Skeletal muscle cell (primary cell): ENCODE measurements at places on chromosomes 7 and 10.

DNA sequence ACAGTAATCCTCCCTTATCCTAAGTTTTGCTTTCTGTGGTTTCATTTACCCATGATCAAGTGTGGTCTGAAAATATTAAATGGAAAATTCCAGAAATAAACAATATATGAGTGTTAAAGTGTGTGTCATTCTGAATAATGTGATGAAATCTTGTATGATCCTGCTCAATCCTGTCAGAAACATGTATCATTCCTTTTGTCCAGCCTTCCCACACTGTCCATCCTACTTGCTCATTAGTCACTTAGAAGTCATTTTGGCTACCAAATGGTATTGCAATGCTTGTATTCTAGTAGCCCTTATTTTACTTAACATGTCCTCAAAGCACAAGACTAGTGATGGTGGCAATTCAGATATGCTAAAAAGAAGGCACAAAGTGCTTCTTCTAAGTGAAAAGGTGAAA lies 1211.2 kb upstream of the SORCS1 start:
- DNase-seq: peak; percentile 41

DNA sequence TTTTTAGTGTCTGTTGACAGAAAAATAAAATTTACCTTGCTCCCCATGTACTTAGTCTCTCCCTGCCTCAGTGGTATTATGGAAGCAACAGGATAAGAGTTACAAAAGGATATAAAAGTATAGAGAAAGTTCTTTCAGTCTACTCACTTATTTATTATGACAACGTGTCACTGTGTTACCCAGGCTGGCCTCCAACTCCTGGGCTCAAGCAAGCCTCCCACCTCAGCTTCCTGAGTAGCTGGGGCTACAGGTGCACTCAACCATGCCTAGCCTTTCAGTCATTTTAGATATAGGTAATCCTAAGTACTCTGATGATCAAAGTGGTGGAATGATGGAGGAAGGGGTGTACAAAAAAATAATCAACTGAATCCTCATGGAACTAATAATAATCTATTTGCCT lies 215.2 kb upstream of the MKLN1 start:
- DNase-seq: no peak

- DNase-seq: no peak
These were observed 39.5 kb downstream of the C7orf33 start for GRCh38 chr7:148630078-148630477.

DNA sequence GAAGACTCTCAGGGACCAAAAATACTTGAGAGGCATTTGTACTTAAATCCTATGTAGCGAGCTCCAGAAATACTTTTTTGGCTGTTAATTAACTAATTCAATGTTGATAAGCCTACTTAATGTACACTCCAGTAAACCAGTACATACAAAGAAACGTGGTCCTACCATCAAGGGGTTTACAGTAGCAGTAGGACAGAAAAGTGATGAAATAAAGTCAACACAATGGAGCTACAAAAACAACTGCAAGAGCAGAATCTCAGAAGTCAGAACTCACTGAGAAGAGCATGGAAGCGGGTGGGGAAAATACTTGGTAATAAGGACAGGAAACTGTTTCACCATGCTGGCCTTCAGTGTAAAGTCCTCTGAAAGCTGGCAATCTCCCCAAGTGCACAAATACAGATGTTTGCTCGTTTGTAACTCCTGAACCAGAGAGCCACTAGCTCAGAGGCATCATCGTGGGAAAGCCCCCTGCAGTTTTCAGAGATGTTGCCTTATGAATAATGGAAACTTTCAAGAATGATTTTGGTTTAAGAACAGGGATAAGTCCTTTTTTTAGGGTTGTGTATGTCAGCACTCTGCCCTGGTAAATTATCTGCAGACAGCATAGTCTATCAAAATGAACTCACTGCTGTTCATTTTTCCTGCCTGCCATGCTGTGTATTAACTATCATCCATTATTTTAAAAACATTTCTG lies 233.2 kb downstream of the SORCS1 start:
- no peak for DNase-seq

DNA sequence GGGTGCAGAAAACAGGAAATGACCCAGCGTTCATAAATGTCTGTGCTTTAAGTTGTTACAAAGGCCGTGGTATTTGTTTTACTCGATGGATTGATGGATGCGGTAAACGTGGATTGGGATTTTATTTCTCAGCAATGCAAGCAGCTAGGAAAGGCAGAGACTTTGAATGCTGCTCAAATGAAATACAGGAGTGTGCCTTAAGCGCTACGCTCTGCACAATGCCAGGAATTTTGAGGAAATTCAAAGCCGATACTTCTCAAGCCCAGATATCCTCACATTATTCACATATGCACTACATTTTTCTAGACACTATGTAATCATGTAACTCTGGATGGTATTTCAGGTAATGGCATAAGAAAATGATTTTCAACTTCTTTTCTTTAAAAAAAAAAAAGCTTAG lies 514.3 kb upstream of the ADARB2 start:
- DNase-seq: no peak

DNA sequence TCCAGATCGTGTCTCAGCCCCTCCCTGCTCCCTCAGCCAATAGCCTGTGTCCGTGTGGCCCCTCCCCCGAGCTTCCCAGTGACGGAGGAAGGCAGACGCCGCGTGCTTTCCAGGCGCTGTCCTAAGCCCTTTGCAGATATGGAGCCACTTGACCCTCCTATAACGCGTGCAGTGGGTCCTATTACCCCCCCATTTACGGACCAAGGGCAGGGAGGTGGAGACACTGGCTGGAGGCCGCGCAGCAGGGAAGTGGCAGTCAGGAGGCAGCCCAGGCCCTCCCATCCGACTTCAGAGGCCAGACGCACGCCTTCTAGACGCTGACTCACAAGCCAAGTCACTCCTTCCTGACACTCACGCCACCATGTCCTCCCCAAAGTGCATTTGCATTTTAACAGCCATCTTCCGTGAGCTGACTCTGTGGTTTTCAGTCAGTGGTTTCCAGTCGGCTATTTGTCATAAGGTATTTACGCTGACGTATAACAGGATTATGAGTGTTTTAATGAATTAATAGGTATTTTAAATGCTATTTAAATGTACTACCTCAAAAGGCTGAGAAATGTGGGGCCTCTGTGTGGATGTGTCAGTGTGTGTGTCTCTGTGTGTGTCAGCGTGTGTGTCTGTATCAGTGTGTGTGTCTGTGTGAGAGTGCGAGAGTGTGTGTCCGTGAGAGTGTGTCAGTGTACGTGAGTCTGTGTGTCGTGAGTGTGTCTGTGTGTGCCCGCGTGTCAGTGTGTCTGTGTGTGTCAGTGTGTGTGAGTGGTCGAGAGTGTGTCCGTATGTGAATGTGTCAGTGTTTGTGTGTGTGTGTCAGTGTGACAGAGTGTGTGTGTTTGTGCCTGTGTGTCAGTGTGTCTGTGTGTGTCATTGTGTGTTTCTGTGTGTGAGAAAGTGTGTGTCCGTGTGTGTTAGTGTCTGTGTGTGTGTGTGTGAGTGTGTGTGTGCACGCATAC lies 92.0 kb upstream of the INSIG1 start:
- DNase-seq: peak; percentile 98

GRCh38 chr10:98295401-98295811 lies 27.4 kb upstream of the LOXL4 start:
- DNase-seq: no peak

DNA sequence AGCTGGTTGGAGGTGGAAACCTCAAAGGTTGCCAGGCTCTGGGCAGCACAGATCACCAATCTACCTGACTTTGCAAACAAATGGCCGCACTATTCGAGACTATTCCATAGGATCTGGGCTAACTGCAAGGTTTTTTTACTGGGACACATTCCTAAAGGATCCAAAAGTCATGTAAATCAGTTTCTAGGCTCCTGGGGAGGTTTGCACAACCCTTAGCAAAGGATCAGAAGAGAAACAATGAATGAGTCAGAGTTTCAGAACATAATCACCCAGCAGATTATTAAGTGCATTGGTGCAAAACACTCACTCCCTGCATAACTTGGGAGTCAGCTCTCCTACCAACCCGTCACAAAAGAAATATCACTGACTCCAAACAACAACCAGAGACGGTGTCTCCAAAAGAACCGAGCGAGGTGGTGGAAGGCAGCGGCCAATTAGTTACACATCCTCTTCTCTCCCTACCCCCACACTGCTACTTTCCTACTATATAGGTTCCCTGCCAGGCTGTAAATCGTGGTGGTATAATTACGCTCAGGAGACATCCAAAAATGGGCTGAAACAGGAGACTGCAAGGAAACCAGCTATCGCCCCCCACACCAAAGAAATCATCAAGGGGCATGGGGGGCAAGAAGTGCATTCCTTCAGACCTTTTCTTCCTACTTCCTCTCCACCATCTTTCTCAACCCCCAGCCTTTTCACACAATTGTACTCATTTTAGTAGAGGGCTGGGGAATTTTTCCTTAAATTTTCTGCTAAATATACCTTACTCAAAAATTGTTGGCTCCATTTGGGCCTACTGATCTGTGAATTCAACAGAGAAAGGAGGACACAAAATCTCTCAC lies 3.2 kb downstream of the UBE2H start:
- DNase-seq: peak; percentile 73

DNA sequence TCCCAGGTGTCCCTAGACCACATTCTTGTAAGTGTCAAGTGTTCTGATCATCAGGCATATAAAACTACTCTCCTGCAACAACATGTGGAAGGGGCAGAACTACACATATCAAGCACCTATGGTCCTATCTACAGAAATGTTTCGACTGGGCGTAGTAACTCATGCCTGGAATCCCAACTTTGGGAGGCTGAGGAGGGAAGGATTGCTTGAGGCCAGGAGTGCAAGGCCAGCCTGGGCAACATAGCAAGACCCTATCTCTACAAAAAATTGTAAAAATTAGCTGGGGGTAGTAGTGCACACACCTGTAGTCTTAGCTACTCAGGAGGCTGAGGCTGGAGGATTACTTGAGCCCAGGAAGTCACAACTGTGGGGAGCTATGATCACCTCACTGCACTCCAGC lies 244.2 kb downstream of the PARD3 start:
- no peak for DNase-seq

DNA sequence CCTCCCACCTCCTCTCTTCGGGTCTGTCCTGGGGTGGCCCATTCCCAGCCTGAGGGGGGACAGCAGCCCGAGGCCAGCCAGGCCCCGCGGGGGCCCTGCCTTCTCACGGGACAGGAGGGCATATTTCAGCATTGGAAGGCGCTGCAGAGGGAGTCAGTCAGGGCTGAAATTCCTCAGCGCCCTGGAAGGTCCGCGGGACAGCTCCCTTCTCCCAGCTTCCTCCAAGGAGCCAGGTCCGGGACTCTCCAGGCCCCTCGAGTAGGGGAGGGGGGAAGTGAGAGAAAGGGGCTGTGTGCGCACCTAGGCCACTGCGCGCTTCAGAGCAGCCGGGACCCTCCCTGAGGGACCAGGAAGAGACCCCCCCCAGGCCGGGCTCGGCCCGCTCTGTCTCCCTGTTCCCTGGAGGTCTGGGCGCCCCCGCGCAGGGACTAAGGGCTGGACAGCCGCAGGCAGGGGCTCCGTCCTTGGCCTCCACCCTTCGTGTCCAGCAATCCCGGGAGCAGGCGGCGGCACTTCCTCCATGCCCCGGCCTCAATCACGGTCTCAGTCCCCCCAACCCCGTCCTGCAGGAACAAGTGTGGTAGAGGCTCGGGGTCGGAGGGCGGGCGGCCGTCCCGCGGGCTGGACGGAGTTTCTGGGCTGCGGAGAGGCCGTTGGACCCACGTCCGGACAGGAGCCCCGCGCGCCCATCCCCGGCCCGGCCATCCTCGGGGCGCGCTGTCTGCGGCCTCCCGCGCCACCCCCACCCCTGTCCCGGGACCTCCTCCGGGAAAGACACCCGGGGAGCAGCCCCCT lies 6.0 kb upstream of the ELFN1 start:
- DNase-seq: no peak

- peak; percentile 48 for DNase-seq
These were observed 15.9 kb upstream of the ADCK2 start for GRCh38 chr7:140656548-140657515.
